Large intestine (tissue), 12 donors: ENCODE measurements at places on chromosomes 16 and 17. TPM values are rescaled to one million over a fixed set of nuclear protein-coding genes. Genes with fewer than 3 reads are reported as not detected.

- H3K27me3 ChIP-seq: no peaks in the 10 kb centered on the region
- H3K4me3 ChIP-seq: no peak overlapping the region
- H3K36me3 ChIP-seq: peaks cover 11% of the 10 kb centered on the region
- H3K27ac ChIP-seq: no peak overlapping the region
Observed at GRCh38 chr17:44144966-44145739, 3.4 kb downstream of the HROB start.

Gene AOC3
- 14.8 TPM for polyA plus RNA-seq

Gene TMED6
- polyA plus RNA-seq: 3.6 TPM

DNA sequence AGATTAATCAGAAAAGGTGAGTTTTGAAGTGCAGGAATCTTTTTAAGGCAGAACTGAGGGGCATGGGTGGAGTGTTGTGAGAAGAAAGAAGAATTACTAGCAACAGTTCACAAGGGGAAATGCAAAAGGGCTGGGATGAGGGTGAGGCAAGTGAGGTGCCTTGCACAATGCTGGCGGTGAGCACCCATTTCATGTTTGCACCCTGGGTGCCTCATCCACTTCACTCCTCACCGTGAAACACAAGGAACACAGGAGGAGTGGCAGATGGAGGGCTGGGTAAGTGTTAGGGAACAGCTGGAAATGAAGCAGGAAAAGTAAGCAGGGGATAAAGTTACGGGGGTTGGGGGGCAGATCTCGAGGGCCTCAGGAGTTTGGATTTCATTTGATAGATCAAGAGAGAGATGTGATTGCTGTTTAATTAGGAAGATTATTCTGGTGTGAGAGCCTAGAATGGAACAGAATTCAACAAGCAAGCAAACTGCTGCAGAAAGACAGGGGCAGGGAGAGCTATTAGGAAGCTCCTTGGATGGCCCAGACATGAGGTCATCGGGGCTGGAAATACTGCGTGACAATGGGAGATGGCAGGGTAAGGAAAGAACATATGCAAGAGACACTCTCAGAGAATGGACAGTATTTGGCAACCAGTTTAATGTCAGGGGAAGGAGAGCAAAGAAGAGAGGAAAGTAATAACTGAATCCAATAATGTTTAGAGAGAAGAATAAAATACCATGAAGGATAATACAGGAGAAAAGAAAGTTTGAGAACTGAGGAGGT is 8.3 kb upstream of the HEATR6 start:
- H3K27me3 ChIP-seq: no peaks in the 10 kb centered on the region
- H3K36me3 ChIP-seq: no peaks in the 10 kb centered on the region
- H3K4me3 ChIP-seq: no peak overlapping the region
- no peaks in the 10 kb centered on the region for H3K4me1 ChIP-seq

Gene KRT33A
- polyA plus RNA-seq: not detected

DNA sequence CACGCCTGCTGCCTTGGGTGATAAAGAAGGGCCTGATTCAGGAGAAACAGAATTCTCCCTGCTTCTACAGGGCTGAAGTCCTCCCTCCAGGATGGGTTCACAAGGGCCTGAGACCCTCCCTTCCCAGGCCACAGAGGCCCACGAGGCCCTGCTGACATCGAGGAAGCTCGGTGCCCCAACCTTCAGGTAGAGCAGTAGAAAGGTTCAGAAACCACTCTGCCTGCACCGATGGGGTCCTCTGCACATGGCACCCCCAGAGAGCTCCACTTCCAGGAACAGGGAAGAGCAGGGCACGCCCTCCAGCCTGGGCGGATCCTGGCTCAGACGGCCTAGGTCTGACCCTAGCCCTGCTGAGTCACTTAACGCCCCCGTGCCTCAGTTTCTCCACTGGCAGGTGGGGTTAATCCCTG is 773 bp downstream of the CENPX start:
- no peak overlapping the region for H3K27ac ChIP-seq
- peaks cover 22% of the 10 kb centered on the region for H3K36me3 ChIP-seq
- peaks cover 23% of the 10 kb centered on the region for H3K4me1 ChIP-seq
- no peaks in the 10 kb centered on the region for H3K27me3 ChIP-seq

GRCh38 chr17:48043176-48043575 is 5.0 kb upstream of the NFE2L1 start:
- no peaks in the 10 kb centered on the region for H3K36me3 ChIP-seq
- DNase-seq: no peak
- H3K27me3 ChIP-seq: peaks cover 14% of the 10 kb centered on the region
- peaks cover 9% of the 10 kb centered on the region for H3K4me1 ChIP-seq

Gene PRAC1
- not detected for polyA plus RNA-seq

GRCh38 chr17:9522074-9522473 is 53.5 kb downstream of the STX8 start:
- H3K4me1 ChIP-seq: no peaks in the 10 kb centered on the region
- H3K4me3 ChIP-seq: no peak overlapping the region
- H3K27ac ChIP-seq: no peak overlapping the region
- peak; percentile 19 for DNase-seq
- no peaks in the 10 kb centered on the region for H3K27me3 ChIP-seq
- H3K36me3 ChIP-seq: no peaks in the 10 kb centered on the region

Gene TBC1D3B
- 7.1 TPM for polyA plus RNA-seq

DNA sequence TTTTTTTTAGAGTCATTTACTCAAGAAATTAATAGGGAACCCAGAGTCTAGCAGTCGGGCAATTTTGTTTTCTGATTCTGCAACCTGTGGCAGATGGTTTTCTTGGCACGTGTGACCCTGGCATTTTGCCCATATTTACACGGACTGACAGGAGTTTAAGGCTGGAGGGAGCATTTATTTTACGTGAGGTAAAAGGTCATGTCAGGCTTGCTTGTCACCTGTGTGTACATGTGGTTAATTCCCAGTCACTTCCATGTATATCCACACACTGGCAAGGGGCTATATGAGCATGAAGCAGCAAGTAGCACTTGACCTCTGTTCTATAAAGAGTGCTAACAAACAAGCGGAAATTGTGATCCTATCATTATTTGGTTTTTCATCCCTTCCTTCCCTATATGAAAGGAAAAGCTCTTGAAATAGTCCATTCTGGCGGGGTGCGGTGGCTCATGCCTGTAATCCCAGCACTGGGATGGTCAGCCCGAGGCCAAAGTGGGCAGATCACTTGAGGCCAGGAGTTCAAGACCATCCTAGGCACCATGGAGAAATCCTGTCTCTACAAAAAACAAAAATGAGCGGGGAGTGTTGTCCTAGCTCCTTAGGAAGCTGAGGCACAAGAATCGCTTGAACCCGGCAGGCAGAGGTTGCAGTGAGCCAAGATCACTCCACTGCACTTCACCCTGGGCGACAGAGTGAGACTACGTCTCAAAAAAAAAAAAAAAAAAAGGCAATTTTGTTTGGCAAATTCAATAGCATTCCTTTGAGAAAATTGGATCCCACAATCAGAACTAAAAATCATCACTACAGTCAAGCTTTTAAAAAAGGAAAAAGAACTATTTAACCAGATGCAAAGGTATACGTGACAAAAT is 2.1 kb downstream of the SPAG9 start:
- H3K36me3 ChIP-seq: no peaks in the 10 kb centered on the region
- no peaks in the 10 kb centered on the region for H3K27me3 ChIP-seq
- peak overlapping the region; percentile 97 for H3K4me3 ChIP-seq
- H3K27ac ChIP-seq: peak overlapping the region; percentile 99
- H3K4me1 ChIP-seq: peaks cover 18% of the 10 kb centered on the region

DNA sequence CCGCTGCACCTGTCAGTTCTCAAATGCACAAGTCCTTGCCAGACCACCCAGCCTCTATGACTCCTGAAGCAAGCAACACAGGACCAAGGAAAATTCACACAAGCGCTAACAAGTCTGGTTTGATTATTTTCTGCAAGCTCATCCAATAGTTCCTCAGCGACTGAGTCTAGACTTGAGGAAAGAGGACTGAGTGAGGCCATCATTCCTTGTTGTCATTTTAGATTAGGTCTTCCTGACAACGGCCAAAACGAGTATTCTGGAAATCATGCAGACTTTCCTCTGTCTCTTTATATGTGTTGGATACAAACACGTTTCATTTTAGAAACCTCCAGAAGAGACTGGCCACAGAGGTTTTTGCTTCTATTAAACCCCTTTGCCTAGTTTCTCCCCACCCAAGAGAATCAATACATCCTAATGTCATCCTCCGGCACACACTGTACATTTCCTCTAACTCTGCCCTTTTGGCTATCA is 561 bp downstream of the CCDC47 start:
- peaks cover 6% of the 10 kb centered on the region for H3K4me1 ChIP-seq
- H3K4me3 ChIP-seq: peak overlapping the region; percentile 88
- no peaks in the 10 kb centered on the region for H3K27me3 ChIP-seq
- H3K27ac ChIP-seq: peak overlapping the region; percentile 100
- peak; percentile 48 for DNase-seq

DNA sequence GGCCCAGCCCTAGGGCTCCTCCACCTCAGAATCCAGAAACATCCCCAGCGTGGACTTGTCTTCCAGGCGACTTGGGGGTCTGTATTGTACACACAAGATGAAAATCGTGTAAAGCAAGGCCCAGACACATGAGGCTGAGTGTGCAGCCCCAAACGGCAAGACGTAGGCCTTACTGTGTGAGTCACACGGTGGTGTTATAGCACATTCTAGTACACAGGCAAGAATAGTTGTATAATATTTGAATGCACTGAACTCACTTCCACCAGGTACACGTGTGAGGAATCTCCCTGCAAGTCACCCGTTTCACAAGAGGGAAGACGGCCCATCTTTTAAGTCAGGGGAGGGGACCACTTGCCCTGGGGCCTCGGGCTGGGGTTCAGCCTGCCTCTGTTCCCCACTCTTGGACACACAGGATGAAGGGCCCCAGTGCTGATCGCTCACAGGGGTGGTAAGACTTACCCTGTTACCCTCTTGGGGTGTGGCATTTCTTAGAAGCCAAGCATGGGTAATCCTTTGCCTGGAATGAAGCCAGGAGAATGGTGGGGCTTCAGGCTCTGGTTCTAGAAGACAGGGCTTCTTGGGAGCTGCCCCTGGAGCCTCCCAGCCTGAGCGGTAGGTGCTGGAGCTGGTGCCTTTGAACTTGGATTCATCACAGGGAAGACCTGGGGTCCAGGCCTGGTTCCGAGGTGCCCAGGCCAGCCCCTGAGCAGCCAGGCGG is 71.3 kb downstream of the SREBF1 start:
- H3K36me3 ChIP-seq: peaks cover 3% of the 10 kb centered on the region
- peaks cover 67% of the 10 kb centered on the region for H3K4me1 ChIP-seq
- no peaks in the 10 kb centered on the region for H3K27me3 ChIP-seq
- H3K4me3 ChIP-seq: no peak overlapping the region
- DNase-seq: no peak

Gene SLC38A8
- 0.12 TPM for polyA plus RNA-seq

Gene MYL4
- polyA plus RNA-seq: 5.0 TPM

Gene NOXO1
- polyA plus RNA-seq: 2.8 TPM

DNA sequence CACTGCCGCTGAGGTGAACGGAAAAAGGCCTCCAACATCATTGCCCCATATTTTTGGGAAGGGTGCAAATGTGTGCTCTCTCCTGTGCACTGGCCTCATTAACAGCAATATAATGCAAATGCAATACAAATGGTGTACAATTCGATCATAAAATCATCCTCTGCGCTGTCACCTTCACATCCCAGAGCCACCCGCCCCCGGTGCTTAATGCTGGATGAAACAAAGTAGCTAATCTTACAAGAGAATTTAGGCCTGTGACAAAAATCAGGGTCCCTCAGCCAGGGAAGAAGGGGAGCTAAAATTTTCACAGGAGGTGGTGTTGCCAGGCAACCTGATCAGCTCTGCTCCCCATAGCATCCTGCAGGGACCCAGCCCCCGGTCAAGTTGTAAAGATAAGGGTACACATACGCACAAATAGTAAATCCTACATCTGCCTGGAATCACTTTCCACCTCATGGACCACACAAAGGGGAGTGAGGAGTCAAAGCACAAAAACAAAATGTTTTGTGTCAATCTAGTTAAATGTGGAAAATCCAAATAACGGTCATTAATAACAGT is 3.0 kb downstream of the TBC1D16 start:
- no peaks in the 10 kb centered on the region for H3K27me3 ChIP-seq
- no peak overlapping the region for H3K4me3 ChIP-seq
- H3K36me3 ChIP-seq: peaks cover 2% of the 10 kb centered on the region
- no peak for DNase-seq

Gene ASPHD1
- 15.0 TPM for polyA plus RNA-seq

- H3K27ac ChIP-seq: peak overlapping the region; percentile 95
- H3K27me3 ChIP-seq: no peaks in the 10 kb centered on the region
- peak overlapping the region; percentile 61 for H3K4me3 ChIP-seq
- peaks cover 46% of the 10 kb centered on the region for H3K4me1 ChIP-seq
Observed at GRCh38 chr16:57620335-57621231, 7.8 kb upstream of the ADGRG1 start.

GRCh38 chr16:64590513-64590912 is 531.4 kb downstream of the CDH11 start:
- H3K4me1 ChIP-seq: no peaks in the 10 kb centered on the region
- H3K27me3 ChIP-seq: no peaks in the 10 kb centered on the region
- no peak for DNase-seq
- no peak overlapping the region for H3K27ac ChIP-seq
- H3K36me3 ChIP-seq: no peaks in the 10 kb centered on the region
- H3K4me3 ChIP-seq: no peak overlapping the region

Gene TMEM235
- polyA plus RNA-seq: 0.10 TPM

Gene HSD11B2
- polyA plus RNA-seq: 5.8 TPM

GRCh38 chr16:85903559-85903958 is 4.6 kb downstream of the IRF8 start:
- no peak overlapping the region for H3K27ac ChIP-seq
- H3K4me3 ChIP-seq: no peak overlapping the region
- peaks cover 41% of the 10 kb centered on the region for H3K36me3 ChIP-seq
- peaks cover 23% of the 10 kb centered on the region for H3K4me1 ChIP-seq

GRCh38 chr17:4696437-4696805 is 7.5 kb downstream of the PELP1 start:
- H3K4me1 ChIP-seq: peaks cover 2% of the 10 kb centered on the region
- no peak overlapping the region for H3K27ac ChIP-seq

GRCh38 chr17:6853764-6854442 is 22.4 kb upstream of the TEKT1 start:
- DNase-seq: peak; percentile 67
- no peaks in the 10 kb centered on the region for H3K27me3 ChIP-seq
- H3K4me3 ChIP-seq: peak overlapping the region; percentile 47
- peak overlapping the region; percentile 71 for H3K27ac ChIP-seq

- H3K4me1 ChIP-seq: no peaks in the 10 kb centered on the region
- H3K4me3 ChIP-seq: no peak overlapping the region
- DNase-seq: no peak
Observed at GRCh38 chr16:88727871-88728270, 21.6 kb downstream of the CTU2 start.

DNA sequence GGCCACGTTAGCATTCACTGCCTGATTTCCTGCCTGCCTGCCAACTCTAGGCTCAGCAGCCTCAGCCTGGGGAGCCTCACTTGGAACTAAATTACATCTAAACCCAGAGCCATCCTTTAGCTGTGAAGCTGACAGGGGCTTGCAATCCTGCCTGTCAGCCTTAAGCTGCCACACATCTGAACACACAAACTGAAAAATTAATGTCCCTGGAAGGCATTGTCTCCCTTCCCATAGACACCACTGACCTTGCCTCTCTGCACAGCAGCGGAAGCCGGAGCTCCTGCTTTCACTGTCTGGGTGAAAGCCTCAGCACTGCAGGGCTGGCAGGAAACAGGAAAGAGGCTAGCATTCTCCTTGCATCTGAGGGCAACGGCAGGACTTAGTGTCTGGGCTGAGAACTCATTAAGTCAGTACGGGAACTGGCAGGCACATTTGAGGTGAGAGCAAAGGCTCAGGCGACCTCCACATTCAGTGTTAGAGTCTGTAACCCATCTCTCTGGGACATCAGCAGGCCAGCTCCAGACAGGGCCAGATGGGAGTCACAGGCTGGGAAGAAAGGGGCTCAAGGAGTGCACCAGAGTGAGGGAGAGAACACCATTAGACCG is 452.4 kb upstream of the C16orf82 start:
- H3K4me3 ChIP-seq: no peak overlapping the region
- H3K4me1 ChIP-seq: no peaks in the 10 kb centered on the region
- no peak for DNase-seq
- no peaks in the 10 kb centered on the region for H3K27me3 ChIP-seq

GRCh38 chr16:86297391-86297790 is 212.9 kb upstream of the FOXF1 start:
- DNase-seq: no peak
- H3K4me3 ChIP-seq: no peak overlapping the region
- H3K36me3 ChIP-seq: no peaks in the 10 kb centered on the region
- peaks cover 79% of the 10 kb centered on the region for H3K27me3 ChIP-seq

Gene OTOA
- polyA plus RNA-seq: 0.13 TPM
